NCI-H1930 (cell line): ENCODE measurements at places on chromosomes 7 and 10.

GRCh38 chr7:150428671-150429451, 21.6 kb upstream of the GIMAP8 start:
- no peak for DNase-seq

GRCh38 chr10:66085906-66086305, 839.9 kb upstream of the LRRTM3 start:
- DNase-seq = no peak

DNA sequence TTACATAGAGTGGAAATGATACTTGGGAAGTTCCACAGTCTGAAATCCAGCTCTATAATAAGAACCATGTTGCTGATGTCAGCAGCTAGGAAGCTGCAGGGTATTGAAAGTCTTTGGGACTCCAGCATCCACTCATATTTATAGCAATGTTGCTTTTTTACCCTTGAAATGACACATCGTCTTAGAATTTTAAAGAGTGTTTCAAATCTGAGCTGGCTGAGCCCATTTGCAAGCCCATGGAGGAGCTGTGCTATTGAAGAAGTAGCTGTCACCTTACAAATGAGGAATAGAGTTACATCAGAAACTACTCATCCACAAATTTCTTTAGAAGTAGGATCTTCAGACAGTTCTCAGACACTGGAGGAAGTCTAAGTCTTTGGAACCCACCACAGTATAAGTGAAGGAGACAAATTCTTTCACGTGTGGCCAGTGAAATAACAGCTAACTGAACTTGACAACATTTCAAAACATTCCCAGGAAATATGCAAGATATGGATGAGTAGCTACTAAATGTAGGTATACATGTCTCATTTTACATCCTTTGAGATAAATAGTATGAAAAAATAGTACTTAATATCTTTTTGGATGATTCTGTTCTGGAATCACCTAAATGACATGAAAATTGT, 203.6 kb downstream of the ZNF365 start:
- no peak for DNase-seq

DNA sequence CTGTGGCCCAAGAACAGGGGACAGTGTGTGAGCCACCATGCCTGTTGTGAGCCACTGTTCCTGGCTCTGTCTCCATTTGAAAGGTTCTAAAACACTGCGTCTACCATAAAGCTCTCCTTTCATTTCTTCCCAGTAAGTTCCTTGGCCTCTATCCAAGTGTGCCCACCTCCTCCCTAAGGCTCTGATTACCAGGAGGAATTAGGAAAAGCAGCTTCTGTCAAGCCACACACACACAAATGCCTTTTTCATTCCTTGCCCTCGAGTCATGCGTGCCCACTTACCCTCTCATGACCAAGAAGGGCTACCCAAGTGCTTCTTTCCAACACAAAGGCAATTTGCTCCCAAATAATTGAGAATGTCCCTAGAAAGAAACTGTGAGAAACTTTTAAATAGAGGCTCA, 70.8 kb upstream of the PARD3 start:
- DNase-seq = no peak

- DNase-seq = no peak
Observed at GRCh38 chr10:20535897-20536881, 360.9 kb downstream of the NEBL start.

- DNase-seq = no peak
Observed at GRCh38 chr10:35569836-35570235, 35.3 kb upstream of the GJD4 start.

- no peak for DNase-seq
Observed at GRCh38 chr10:22682237-22683139, 31.9 kb downstream of the PIP4K2A start.

DNA sequence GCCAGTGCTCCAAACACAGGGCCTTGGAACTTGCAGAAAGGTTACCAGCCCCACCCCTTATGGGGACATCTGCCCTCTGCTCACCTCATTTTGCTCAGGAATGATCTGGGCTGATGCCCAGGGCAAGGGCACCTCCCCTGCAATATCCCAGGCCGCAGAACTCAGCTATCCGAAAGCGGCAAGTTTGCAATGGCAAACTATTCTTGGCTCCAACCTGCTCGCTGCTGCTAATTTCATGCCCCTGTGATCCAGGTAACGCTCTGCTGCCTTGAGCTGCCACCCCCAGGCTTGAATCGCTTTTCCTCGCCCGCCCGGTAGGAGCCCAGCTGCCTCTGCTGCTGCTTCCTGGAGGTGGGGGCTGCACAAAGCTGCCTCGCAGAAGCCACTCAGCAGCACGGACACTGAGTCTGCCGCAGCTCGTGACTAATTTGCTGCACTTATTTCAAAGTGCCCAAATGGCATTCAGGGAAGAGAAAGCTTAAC, 18.2 kb downstream of the SLC29A3 start:
- DNase-seq = no peak

GRCh38 chr10:50480054-50481007, 143.4 kb downstream of the SGMS1 start:
- DNase-seq = no peak

- no peak for DNase-seq
Observed at GRCh38 chr7:33850768-33851167, 54.6 kb upstream of the BMPER start.

- no peak for DNase-seq
Observed at GRCh38 chr7:28419716-28420115, 7.4 kb downstream of the CREB5 start.

GRCh38 chr7:123655614-123656013, at the start of gene LMOD2:
Gene LMOD2 (plus strand): TSS chr7:123655866. CDS start chr7:123655964, 98 bp downstream.
- DNase-seq = no peak

DNA sequence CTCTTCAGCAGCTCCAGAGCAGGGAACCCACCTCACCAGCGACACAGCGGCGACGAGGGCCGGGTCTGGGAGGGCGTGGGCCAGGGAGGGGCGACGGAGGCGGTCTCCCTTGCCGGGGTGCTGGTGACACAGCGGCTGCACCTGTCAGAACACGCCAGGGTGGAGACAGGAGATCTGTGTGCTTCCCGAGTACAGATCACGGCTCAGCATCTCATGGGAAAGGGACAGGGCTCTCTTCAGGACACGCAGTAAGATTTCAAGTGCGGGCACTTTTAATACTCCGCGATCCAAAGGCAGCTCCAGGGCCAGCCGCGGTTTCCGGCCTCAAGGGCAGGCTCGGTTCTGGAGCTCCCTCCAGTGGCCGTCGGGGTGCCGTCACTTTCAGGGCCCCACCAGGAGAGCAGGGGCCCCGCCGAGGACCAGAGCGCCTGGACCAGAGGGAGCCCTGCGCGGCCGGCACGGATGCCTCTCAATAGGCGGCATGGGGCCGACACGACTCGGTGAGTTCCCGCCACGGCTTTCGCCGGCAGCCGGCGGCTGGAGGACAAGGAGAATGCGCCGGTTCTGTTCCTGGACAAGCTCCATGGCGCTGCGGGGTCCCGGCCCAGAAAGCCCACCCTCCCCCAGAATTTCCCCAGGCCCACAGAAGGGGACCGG, 21.4 kb downstream of the GPR146 start:
- DNase-seq = no peak

- DNase-seq = no peak
Observed at GRCh38 chr7:121366852-121367431, 29.2 kb downstream of the FAM3C start.

GRCh38 chr7:127978421-127978820, 52.8 kb downstream of the LRRC4 start:
- DNase-seq = no peak

GRCh38 chr7:92042056-92042737, 92.1 kb downstream of the CYP51A1 start:
- no peak for DNase-seq

GRCh38 chr7:50068850-50069551, 24.0 kb downstream of the ZPBP start:
- DNase-seq = no peak

GRCh38 chr10:60943316-60944057, 498 bp downstream of the RHOBTB1 start:
- DNase-seq = no peak

DNA sequence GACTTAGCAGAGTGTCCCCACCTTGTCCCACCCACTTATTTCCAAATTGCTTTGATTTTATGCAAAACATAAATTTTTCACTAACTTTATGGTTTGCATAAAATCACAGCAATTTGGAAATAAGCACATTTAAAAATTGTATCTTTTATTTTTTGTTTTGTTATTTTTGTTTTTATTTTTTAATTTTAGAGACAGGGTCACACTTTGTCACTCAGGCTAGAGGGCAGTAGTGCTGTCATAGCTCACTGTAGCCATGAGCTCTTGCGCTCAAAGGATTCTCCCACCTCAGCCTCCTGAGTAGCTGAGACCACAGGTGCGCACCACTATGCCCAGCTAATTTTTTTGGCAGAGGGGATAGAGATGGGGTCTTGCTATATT, 43.2 kb downstream of the APBB1IP start:
- DNase-seq = no peak

- DNase-seq = no peak
Observed at GRCh38 chr7:121038717-121039509, 50.4 kb downstream of the CPED1 start.

DNA sequence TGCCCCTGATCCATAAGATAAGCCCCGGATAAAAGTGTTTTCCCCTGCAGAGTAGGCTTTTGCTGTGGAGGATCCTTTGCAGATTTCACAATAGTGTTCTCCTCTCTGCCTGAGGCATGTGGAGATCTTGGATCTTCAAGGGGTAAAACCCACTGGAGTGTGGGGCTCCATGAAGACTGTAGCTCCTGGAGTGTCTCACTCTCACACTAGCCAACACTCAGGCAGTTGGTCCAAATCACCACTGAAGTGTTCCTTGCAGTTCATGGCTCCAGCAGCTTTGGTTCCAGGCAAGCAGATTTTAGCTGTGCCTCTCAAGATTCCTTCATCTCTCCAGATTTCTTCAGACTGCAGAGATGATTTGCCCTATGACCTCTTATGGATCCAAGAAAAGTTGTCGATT, 665.3 kb downstream of the TNS3 start:
- DNase-seq = no peak

GRCh38 chr10:121323443-121323842, 274.8 kb downstream of the FGFR2 start:
- DNase-seq = no peak

DNA sequence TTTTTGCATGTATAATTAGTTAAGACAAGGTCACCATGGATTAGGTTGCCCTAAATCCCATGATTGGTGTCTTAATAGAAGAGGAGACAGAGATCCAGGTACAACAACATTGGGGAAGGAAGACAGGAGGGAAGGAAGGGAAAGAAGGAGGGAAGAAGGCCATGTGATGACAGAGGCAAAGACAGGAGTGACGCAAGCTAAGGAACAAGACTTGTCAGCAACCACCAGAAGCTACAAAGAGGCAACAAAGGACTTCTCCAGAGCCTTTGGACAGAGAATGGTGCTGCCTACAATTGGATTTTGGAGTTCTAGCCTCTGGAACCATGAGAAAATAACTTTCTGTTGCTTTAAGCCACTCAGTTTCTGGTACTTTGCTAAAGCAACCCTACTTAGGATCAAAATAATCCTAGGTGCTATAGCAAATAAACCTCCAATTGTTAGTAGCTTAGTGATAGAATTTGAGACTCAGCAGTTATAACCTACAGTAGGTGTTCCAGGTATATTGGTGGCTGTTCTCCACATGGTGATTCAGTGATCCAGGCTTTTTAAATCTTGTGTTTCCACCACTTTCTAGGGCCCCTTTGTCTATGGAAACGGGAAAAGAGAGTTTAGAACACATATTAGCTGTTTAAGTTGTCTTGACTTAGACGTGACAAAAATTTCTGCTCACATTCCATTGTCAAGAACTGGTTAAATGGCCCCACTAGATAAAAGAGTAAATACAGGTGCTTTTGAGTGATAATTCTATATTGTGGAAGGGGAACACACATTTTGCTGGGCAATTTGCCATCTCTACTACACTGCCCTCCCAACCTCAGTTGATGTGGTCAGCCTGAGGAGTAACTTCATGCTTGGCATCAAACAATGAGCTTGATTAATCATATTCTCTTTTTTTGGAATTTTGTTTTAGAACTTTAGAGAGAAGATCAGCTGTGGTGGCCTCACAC, 70.5 kb upstream of the SP4 start:
- no peak for DNase-seq

DNA sequence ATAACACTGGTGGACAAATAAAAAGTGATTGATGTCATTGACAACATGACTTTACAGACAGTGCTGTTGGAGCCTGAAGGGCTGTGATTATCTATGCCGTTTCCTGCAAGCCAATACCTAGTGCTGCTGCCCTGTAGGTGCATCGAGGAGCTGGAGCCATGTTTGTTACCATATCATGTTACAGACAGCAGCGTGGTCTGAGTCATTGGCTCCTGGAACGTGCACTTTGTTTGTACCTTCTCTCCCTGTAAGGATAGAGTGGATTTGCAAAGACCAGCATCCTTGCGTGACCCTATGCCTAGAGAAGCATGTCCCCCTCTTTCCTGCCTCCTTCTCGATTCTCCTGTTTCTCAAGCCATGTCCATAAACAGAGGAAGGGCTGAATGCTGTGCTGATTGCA, 597.2 kb downstream of the TYW1 start:
- DNase-seq = peak; percentile 27

- no peak for DNase-seq
Observed at GRCh38 chr7:135285547-135286233, 52.1 kb downstream of the STRA8 start.

DNA sequence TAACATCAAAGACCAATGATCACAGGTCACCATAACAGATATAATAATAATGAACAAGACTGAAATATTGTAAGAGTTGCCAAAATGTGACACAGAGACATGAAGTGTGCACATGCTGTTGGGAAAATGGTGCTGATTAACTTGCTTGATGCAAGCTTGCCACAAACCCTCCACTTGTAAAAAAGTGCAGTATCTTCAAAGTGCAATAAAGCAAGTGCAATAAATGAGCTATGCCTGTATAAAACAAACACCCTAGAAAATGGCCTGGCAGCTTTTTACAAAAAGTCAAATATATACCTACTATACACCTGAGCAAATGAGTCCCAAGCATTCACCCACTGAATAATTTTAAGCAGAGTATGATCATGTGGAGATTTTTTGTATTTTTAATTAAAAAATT, 9.7 kb upstream of the CCDC7 start:
- no peak for DNase-seq

DNA sequence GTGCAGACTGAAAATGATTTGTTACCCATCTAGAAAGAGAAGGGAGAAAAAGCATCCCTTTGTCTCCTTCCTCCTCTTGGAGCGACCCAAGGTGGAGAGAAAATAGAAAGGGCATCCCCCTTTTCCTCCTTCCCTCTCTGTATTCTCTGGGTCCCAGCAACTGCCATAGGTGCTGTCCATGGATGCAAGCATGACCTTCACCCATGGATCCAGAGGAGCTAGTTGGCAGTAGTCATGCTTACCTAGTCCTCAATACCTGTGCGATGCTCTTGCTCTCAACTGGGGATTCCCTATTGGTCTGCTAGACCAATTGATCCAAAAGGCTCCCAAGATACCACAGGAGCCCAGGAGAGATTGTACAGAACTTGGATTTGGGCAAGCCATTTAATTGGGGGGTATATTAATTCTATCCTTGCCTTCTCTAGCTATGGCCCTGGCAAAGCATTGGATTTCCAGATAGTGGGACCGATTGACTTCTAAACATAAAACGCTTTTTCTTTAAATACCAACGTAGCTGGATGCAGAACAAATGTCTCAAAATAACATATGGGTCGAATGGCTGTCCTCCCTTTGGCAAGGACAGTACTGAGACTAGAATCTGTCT, 547.8 kb upstream of the IGFBP3 start:
- DNase-seq = peak; percentile 19
